ENCODE measurements at places on chromosomes 5 and 9.

DNA sequence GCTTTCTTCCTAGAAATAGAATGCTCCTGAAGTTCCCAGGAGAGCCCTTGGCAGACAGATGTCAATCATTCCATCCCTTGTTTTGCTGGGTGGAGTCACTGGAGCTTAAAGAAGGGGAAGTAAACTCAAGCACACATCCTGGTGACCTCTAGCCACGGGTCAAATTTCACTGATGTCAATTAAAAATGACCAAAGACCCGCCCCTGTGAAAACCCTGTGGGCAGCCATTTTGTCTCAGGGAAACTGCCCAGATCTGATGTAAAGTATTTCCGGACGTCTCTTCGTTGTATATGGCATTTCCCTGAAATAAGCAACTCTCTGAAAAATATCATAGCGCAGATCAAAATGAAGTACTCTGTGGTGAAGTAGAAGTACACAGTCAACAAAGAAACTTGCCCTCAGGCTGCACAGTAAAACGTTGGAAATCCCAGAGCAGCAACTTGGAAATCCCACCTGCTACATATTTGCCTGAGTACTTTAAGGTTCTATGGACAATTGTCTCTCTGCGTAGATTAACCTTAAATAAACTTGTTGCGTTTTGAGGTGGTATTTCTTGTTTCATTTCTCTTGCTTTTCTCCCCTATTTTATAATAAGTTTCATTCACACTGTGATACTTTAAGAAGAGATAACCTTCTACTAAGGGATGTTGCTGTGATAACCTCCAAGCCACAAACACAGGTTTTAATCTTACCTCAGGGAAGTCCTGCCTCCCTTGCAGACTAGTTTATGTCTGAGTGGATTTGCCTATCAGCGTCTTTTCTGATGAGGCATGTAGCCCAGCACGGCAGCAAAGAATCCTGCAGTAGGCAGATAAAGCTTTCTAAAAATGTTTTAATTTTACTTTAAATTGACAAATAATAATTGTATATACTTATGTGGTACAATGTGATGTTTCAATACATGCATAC lies 60.9 kb upstream of the PIP5K1B start:
- no peak for DNase-seq

DNA sequence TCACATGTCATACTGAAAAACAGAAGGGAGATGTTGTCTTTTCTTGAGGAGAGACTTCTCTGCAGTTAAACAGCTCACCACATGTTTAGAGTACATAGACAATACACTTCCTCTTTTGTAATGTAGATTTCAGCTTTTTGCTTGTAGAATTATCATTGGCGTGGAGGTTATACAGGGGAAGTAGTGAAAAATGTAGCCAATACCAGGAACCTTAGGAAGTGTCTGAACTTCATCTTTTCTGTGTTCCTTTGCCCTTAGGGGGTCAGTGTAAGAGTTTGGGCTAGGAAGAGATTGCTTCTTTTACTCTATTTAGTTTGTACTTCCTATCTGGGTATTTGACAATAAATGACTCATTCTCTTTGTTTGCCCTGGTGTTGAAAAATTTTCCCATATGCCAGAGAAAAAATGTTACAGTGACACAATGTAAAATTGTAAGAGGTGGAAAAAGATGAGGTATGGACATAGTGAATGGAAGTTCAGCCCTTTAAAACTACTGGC lies 21.0 kb upstream of the CDKN2B start:
- DNase-seq = peak; percentile 50

- DNase-seq = no peak
These were observed 22.3 kb downstream of the PJA2 start for GRCh38 chr5:109387408-109387974.

- DNase-seq = no peak
These were observed 46.4 kb upstream of the MEF2C start for GRCh38 chr5:88929385-88929784.

DNA sequence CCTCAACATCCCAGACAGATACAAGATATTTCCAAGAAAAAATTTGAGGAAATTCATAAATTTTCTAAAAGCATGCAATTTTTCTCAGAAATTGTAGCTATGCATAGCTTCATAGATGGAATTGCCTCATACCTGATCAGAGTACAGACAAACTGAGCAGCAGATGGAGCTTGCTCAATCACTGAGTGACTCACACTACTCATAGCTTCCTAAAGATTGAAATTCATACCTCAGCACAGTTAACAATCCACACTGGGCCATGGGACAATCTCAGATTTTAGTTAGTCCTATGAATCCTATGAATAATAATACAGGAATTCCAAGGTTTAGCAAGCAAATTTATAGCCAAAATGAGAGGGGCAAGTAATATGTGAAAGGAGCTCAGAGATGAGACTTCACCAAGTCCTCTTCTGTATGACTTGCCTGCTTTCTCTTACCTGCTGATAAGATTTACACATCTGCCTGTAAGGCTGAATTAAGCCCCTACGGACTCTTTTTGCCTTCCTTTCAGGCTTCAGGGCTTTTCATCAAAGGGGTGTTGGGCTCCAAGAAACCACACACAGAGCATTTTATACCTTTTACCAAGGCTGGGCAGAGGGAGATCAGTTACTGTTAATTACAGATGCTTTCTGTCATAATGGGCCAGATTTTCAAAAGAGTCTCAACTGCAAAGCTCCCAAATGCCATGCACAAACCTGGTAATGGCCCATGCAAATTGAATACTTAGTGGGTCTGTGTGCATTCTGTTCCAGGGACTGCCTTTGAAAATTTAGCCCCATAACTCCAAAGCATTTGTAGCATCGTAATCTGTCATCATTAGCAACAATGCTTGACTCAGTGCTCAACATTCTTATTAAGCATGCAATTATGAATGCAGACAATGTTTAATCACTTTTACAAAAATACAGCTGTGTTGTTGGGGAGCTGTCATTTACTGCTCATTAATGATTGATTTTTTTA lies 439.3 kb downstream of the DTWD2 start:
- DNase-seq = peak; percentile 33

DNA sequence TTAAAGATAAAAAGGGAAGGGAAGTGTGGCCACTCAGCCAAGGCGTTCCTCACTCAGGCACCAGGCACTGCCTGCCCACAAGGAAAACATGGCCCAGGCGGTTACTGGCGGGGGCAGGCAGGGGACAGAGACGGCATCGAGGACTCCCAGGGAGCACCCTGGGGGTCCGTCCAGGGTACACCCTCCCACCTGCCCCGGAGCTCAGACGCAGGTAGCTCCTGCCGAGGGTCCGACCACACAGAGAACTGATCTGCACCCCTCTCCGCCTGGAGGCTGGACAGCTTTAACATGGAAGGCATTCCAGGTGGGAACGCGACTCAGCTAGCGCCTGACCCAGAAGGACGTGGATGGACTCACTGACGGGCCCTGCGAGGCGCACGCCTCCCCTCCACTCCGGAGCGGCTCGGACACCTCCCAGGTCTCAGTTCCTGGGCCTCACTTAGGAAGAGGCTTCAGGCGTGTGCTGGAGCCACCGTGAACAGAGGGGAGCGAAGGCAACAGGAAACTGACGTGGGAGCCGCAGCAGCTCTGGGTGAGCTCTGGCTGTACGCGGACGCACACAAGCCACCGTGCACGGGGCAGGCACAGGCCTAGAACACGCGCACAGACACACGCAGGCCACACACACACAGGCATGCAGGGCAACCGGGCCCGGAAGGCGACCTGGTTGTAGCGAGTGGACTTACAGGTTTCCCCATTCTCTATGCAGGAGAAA lies 47.5 kb downstream of the NKD2 start:
- no peak for DNase-seq

GRCh38 chr9:20023210-20023905 lies 234.5 kb upstream of the SLC24A2 start:
- no peak for DNase-seq

DNA sequence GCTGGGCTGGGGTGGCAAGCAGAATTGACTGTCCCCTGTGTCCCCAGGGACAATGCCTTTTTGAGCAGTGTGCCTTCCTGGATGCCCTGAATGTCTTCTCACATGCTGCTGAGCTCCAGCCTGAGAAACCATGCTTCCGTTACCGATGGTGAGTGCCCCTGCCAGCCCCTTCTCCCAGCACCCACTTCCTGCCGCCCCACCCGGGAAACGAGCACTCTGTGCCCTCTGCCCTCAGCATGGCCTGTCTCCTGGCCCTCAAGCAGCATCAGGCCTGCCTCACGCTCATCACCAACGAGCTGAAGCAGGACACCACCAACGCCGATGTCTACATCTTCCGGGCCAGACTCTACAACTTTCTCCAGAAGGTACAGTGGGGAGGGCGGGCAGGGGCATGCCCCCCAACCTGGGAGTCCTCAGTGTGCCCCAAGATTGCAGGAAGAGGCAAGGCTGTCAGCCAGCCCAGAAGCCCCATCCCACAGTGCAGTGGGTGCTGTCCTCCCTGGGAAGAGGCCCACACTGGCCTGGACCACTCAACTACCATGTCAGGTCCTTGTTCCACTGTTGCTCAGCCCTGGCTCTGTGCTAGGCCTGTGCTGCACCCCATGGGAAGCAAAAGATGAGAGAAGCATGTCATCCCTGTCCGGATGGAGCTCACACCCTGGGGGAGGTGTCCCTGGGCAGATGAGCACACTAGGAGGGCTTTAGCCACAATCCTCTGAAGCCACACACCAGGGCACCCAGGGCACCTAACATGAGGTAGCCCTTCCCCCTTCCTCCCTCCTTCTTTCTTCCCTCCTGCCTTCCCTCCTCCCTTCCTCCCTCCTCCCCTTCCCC lies 4.4 kb downstream of the TTC16 start:
- DNase-seq = no peak

DNA sequence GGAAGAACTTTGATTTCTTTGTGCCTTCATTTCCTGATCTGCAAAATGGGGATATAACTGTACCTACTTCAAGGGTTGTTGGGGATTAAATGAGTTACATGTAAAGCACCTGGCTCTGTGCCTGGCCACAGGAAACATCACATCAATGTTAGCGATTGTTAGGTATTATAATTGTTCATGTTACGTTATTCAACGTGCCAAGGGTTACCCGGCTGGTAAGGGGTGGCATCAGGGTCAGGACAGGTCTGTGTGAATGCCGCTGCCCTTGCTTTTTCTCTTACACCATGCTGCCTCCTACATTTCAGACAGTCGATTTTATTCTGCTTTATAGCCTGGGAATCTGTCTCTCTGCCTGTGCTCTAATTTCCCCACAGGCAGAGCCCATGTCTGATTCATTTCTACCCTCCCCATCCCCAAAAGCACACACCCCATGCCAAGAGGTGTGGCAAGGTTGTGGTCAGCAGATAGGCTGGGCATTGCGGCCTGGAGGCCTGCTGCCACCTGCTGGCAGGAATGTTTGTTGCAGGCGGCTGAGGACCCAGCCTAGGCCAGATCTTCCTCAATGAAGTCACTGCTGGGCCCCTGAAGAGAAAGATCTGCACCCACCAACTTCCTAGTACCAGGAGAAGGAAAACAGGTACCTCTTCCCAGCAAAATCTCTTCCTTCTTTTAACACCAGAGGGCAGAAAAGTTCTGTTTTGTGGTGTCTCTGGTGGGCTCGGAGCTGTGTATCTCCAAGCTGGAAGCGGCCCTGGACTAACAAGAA lies 5.3 kb downstream of the ANKS6 start:
- DNase-seq = peak; percentile 97

- no peak for DNase-seq
These were observed 41.3 kb downstream of the EHMT1 start for GRCh38 chr9:137660144-137660543.

DNA sequence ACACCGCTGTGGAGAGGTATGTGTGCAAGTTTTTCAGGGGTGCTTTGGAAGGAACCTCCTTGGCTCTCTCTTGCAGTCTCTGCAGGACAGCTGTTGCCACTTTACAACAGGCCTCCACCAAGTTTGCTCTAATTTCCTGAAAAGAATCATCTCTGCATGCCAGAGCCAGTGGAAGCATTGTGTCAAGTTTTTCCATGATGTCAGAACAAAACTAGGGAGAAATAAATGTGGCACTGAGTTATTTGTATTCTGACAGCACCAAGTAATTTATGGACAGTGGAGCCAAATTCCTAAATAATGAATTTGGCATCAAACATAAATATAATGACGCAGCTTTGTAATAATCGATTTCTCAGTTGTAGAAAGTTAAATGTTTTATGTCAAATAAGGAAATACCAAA lies 146.9 kb downstream of the KIAA0825 start:
- peak; percentile 1 for DNase-seq

DNA sequence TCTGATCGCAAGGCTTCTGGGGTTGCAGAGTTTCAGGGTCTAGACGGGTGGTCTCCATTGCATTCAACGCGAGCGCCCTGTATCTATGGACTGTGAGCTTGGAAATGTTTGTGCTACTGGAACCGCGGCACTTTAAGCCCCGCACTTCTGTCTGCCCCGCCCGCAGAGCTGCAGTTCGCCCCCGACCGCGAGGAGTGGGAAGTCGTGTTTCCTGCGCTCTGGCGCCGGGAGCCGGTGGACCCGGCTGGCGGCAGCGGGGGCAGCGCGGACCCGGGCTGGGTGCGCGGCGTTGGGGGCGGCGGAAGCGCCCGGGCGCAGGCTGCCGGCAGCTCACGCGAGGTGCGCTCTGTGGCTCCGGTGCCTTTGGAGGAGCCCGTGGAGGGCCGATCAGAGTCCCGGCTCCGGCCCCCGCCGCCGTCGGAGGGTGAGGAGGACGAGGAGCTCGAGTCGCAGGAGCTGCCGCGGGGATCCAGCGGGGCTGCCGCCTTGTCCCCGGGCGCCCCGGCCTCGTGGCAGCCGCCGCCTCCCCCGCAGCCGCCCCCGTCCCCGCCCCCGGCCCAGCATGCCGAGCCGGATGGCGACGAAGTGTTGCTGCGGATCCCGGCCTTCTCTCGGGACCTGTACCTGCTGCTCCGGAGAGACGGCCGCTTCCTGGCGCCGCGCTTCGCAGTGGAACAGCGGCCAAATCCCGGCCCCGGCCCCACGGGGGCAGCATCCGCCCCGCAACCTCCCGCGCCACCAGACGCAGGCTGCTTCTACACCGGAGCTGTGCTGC lies 1.0 kb downstream of the ADAMTS19 start:
- DNase-seq = peak; percentile 78

GRCh38 chr5:119360905-119361593 lies 5.2 kb downstream of the TNFAIP8 start:
- DNase-seq = no peak

GRCh38 chr5:172322028-172322965 lies 38.7 kb upstream of the UBTD2 start:
- no peak for DNase-seq

- DNase-seq = peak; percentile 93
These were observed 41.4 kb upstream of the DAB2IP start for GRCh38 chr9:121609822-121610637.

GRCh38 chr5:14246350-14247053 lies 103.4 kb downstream of the TRIO start:
- DNase-seq = no peak

DNA sequence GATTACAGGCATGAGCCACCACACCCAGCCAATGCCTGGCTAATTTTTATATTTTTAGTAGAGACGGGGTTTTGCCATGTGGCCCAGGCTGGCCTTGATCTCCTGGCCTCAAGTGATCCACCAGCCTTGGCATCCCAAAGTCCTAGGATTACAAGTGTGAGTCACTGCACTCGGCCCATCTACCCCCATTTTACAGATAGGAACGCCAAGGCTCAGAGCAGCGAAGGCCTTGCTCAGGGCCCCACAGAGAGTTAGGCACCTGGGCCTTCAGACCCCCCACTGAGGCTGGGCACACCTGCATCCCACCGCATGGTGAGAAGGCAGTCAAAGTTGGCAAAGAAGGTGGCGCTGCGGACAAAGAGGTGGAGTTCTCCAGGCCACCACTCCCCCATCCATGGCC lies 143.1 kb downstream of the GAPVD1 start:
- no peak for DNase-seq

GRCh38 chr9:135061441-135061840 lies 26.0 kb upstream of the OLFM1 start:
- no peak for DNase-seq

Measured in astrocyte of the hippocampus (primary cell).